Bladder microvascular endothelial cell (primary cell): ENCODE measurements at places on chromosomes 4 and X. TPM values are rescaled to one million over a fixed set of nuclear protein-coding genes. Genes with fewer than 3 reads are reported as not detected.

UPF3B gene
- total RNA-seq: 2.4 and 3.5 TPM in 2 replicates

SSX1 gene
- not detected in 2 replicates for total RNA-seq

CT45A5 gene
- total RNA-seq: not detected in 2 replicates

TBC1D9 gene
- 38.0 and 134 TPM in 2 replicates for total RNA-seq

PASD1 gene
- not detected in 2 replicates for total RNA-seq

ADH1B gene
- 0.32 and 1.9 TPM in 2 replicates for total RNA-seq

MAP9 gene
- under 0.01 and 0.31 TPM in 2 replicates for total RNA-seq

CLDN34 gene
- 0.25 TPM in 1 of 2 replicates, not detected in the other for total RNA-seq

TDO2 gene
- not detected in 2 replicates for total RNA-seq

ZNF711 gene
- total RNA-seq: 0.16 and 4.7 TPM in 2 replicates

JCHAIN gene
- total RNA-seq: not detected in 2 replicates

SPIN2A gene
- total RNA-seq: under 0.01 and 0.44 TPM in 2 replicates
